Gastroesophageal sphincter (tissue), 4 donors: ENCODE measurements at places on chromosomes 1 and 21. TPM values are rescaled to one million over a fixed set of nuclear protein-coding genes. Genes with fewer than 3 reads are reported as not detected.

DNA sequence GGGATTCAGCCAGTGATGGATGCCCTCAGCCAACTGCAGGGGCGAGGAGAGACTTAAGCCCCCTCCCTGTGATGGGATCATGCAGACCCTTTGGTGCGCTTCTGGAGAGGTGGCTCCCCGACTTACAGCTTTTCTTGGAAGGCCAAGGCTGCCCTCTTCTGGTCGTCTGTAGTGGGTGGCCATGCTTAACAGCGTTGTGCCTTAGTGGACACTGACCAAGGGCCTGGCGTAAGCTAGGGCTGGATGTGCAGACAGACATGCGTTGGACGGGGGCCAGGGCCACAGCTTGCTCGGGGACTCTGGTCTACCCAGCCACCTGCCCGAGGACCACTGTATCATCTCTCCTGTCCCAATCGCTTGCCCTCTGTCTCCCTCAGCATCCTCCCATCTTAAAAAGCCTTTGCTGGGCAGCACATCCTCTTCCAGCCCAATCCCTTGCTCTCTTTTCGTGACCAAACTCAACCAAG is 5.5 kb downstream of the AZIN2 start:
- peak; percentile 64 for ATAC-seq
- H3K36me3 ChIP-seq = no peaks in the 10 kb centered on the region
- no peaks in the 10 kb centered on the region for H3K27me3 ChIP-seq
- H3K4me3 ChIP-seq = no peak overlapping the region
- H3K4me1 ChIP-seq = peaks cover 2% of the 10 kb centered on the region
- H3K27ac ChIP-seq = no peak overlapping the region

Gene CD53
- 48.1 TPM for total RNA-seq

Gene LHX8
- not detected for total RNA-seq

DNA sequence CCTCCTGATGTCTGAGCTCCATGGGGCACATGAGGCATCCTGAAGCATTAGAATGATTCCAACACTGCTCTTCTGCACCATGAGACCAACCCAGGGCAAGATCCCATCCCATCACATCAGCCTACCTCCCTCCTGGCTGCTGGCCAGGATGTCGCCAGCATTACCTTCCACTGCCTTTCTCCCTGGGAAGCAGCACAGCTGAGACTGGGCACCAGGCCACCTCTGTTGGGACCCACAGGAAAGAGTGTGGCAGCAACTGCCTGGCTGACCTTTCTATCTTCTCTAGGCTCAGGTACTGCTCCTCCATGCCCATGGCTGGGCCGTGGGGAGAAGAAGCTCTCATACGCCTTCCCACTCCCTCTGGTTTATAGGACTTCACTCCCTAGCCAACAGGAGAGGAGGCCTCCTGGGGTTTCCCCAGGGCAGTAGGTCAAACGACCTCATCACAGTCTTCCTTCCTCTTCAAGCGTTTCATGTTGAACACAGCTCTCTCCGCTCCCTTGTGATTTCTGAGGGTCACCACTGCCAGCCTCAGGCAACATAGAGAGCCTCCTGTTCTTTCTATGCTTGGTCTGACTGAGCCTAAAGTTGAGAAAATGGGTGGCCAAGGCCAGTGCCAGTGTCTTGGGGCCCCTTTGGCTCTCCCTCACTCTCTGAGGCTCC is 11.1 kb upstream of the RASSF5 start:
- H3K27me3 ChIP-seq = no peaks in the 10 kb centered on the region
- no peak for ATAC-seq

Gene NLRP3
- 0.66 TPM for total RNA-seq

GRCh38 chr21:32411350-32412161 is 950 bp upstream of the EVA1C start:
- peak overlapping the region; percentile 69 for H3K4me3 ChIP-seq
- H3K36me3 ChIP-seq = no peaks in the 10 kb centered on the region
- peak overlapping the region; percentile 96 for H3K27ac ChIP-seq
- no peaks in the 10 kb centered on the region for H3K27me3 ChIP-seq

DNA sequence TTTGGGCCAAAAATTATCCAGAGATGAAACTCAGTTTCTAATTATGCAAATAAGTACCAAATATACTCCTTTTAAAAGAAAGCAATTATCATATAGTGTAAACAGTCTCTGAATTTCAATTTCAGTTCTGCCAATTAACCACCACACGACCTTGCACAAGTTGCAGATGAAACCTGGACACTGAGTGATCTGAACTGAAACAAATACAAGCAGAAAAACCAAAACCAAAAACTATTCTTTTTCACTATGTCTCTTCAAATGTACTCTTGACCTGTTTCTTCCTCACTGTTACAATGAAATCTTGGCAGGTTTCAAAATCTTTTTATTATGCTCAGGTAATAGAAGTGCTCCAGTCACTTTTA is 79.2 kb downstream of the TYW3 start:
- H3K36me3 ChIP-seq = no peaks in the 10 kb centered on the region
- ATAC-seq = no peak
- no peaks in the 10 kb centered on the region for H3K4me1 ChIP-seq
- H3K27ac ChIP-seq = no peak overlapping the region
- H3K27me3 ChIP-seq = no peaks in the 10 kb centered on the region

Gene SSBP3
- 40.8 TPM for total RNA-seq

Gene TFF2
- not detected for total RNA-seq

Gene KCNJ10
- not detected for total RNA-seq
